AG09319 (cell line): ENCODE measurements at places on chromosomes 4 and X.

DNA sequence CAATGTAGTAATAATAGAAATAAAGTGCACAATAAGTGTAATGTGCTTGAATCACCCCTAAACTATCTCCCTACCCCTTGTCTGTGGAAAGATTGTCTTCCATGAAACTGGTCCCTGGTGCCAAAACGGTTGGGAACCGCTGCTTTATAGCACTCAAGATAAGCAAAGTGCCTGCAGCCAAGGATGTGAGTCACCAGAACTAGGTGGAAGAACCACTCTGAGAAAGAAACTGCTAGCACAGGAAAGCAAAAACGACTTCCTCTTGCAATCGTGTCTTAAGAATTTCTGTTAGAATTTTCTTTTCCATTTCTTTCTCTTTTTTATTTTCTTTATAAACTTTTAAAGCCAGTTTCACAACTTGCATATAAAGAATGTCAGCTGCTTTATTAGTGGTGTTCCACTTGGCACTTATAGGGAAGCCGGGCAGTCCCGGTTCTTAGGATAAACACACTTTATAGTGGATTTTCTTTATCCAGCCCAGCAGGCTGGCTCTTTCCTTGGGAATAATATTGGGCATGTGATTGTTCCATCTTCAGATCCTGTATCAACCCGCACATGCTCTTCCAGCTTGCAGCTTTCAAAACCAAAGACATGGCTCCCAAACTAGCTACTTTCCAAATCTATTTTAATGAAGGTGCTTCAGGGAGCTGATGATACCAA, 32.3 kb upstream of the CXCL8 start:
- peak; percentile 44 for DNase-seq

GRCh38 chr4:67452100-67452845, 93.0 kb downstream of the CENPC start:
- DNase-seq = no peak

DNA sequence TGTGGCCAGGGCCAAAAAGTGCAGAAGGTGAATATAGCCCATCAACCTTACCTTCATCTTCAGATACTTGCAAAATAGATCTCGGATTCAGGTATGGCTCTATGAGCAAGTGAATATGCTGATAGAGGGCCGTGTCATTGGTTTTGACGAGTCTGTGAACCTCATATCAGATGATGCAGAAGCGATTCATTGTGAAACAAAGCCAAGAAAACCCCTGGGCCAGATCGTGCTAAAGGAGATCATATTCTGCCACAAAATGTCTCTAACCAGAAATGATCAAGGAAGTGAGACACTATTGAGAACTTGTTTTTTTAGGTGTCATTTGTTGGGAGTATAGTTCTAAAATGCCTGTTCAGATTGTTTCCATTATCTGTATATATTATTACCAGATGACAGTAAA, 48.3 kb downstream of the PDK3 start:
- DNase-seq = no peak

DNA sequence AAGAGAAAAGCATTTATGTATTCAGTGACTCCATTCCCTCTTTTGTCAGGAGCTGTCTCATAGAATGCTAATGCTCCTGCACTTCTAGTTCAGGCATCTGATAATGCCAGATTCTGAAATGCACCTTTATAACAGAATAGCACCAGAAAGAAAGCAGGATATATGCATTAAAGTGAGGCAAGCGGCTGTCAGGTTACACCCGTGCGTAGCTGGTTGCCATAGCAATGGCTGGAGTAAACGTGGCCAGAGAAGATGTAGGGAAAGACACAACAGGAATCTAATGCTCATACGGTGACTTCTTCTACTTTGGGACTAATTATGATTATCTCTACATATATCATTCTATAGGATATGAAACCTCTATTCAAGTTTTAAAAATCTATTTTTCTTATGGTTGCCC, 5.9 kb downstream of the EMCN start:
- DNase-seq = no peak

DNA sequence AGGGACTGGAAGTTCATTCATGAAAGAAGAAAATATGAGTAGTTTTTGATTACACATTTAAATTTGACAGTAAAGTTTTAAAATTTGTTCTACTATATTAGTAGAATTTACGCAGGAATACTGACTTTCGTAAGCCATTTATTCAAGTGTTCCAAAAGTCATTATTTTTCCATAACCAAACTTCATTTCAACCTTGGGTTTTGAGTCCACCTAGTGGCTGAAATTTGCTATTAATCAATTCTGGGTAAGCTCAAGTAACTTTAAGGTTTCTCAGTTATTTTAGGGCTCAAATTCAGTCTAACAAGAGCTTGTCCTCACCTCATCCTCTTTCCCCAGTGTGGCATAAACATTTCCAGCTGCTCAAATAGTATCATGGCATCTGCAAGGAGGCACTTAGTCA, 175.4 kb downstream of the SH3BGRL start:
- no peak for DNase-seq

DNA sequence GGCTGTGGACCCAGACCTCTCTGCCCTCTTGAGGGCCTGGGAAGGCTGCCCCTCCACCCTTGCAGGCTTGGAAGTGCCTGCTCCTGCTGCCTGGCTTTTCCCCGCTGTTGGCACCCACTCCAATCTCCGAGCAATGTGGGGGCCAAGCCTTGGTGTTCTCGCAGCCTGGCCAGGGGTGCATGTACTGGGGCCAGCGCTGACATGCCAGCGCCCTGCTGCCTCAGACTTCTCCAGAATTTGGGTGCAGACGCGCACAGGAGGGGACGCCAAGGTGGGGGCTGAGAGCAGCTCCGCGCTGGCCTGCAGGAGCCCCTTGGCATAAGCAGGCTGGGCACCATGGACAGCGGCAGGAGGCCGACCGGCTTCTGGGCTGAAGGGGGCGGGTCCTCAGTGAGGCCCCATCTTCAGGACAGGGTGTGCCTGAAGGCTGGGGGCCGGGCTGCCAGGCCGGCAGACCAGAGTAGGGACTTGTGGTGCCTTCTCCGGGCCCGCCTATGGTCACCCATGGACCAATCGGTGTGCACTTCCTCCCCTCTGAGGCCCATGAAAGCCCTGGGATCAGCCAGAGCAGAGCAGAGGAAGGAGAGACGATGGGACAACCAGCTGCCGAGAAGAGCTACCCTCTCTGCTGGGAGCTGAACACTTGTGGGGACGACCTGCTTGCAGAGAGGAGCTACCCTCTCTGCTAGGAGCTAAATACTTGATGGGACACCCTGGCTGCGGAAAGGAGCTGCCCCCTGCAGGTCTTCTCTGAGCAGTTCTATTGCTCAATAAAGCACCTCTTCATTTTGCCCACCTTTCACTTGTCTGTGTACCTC, 118.3 kb downstream of the DNAAF6 start:
- no peak for DNase-seq
